ENCODE measurements at places on chromosomes 6 and 20.

- DNase-seq = no peak
These were observed at the start of gene CD40 for GRCh38 chr20:46117704-46118467. TSS of gene CD40 (plus strand) at chr20:46118314. CDS start at chr20:46118344, 30 bp downstream.

GRCh38 chr6:122714059-122714458 is 65.5 kb upstream of the FABP7 start:
- no peak for DNase-seq

DNA sequence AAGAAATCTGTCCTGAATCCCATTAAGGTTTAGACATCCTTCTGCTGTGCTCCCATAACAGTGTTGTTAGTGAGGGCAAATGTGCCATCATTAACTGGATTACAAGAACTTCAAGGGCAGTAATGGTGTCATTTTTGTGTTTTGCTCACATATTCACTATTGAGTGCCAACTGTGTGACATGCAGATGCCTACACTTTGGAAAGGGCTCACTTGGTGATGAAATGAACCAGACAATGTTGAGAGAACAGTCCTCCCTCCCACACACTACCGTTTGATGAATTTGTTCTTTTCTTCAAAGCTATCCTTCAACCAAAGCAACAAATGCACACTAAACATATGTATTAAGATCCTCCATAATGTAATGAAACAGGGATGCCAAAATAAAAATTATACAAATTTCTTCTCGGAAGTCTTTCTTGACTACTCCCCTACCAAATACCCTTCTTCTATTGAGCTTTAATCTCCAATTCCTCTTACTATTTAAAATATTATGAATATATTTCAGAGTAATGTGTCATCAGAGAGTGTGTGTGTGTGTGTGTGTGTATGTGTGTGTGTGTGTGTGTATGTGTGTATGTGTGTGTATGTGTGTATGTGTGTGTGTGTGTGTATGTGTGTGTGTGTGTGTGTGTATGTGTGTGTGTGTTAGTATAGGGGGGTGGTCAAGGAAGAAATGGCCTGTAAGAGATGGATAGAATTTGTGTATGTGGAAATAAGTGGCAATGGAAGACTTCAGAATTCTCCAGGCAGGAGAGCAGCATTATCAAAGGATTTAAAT is 92.3 kb upstream of the ENPP5 start:
- DNase-seq = no peak

- DNase-seq = no peak
These were observed 91.6 kb downstream of the PRND start for GRCh38 chr20:4813076-4813862.

- no peak for DNase-seq
These were observed 105.0 kb downstream of the SPTLC3 start for GRCh38 chr20:13113731-13114130.

DNA sequence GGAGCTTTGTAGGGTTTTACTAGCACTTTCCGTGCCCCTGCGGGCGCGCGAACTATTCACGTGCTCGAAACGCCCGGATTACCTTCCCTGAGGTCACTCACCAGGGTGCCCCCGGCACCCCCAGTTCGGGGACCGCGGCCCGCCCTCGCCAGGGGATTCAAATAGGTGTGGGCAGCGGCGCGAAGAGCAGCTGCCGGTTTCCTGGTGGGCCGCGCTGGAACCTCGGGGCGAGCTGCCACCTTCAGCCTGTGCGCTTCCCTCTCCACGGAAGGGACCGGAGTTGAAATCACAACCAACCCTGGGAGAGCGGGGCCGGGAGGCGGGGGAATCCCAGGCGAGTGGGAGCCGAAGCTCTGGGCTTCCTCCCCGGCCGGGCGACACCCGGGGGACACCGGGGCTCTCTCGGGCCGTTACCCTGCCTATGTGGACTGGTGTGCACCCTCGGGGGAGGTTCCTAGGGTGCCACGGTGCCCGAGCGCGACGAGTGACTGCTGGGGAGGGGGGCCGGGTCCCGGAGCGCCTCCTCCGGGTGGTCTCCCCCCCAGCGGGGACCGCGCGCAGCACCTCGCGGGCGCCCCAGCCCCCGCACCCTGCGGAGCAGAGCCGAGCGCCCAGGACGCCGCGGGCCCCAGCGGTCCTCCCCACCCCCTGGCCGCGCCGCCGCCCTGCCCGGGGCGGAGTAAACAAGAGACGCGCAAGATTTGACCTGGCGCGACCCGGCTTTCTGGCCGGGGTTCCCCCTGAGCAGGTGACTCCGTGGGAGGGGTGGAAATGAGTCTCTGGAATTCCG is 2.1 kb upstream of the HIVEP2 start:
- no peak for DNase-seq

GRCh38 chr6:26594131-26594498 is 2.6 kb upstream of the ABT1 start:
- no peak for DNase-seq

DNA sequence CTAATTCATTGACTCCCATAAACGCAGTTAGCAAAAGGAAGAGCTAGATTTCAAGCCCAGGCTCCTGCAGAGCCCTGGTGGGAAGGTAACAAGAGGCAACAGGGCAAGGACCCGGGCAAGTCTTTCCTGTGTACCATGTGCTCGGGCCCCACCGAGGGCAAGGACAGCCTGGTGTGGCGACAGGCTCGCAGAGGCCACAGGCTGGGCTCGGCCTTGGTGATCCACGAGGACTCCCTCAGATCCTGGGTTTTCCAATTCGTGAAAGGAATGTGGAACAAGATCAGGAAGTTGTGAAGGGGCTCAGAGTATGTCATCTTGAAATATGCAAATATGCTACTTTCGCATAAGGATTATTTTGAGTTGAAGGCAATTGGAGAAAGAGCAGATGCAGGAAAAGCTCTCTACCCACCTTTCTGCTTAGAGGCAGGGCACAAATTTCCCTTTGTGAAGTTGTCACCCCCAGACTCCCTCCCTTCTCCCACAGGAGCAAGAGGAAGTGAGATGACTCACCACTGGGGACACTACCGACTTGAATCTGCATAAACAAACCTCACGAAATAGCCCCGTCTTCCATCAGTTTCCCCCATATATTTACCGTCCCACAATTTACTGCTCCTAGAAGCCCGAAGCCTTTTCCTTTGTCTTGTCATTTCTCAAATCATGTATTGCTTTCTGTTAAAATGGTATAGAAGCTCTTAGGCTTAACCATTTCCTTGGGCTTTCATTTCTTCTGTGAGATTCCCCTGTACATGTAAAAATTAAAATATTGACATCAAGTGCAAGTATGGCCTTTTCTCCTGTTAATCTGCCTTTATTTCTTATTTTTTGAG is 79.0 kb downstream of the PSMG4 start:
- no peak for DNase-seq

DNA sequence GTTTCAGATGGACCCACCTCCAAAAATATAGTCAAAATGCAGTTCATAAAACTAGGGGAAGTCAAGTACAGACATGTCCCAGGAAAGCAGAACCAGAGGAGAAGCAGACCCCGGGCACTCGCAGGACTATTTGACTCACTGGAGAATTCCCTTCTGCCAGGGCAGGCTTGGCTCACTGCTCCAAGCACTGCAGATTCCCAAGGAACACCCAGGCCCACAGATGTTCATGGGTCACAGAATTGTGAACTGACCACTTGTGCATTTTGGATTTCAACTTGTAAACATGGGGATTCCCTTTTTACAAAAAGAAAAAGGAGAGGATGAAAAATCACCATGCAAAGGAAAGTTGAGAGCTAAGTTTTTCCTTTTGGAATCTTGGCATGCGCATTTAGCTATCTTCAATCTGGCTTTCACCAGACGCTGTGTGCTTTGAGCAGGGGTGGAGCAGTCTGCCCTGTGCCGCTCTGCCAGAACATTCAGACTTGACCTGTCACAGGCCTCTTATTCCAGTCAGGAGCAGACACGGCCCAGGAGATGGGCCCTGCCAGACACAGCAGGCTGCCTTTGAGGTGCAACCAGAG is 237.5 kb upstream of the TAB2 start:
- DNase-seq = no peak
